ENCODE measurements at places on chromosomes 1 and 21. TPM values are rescaled to one million over a fixed set of nuclear protein-coding genes. Genes with fewer than 3 reads are reported as not detected.

Gene LIN28A
- 1,150 TPM for total RNA-seq

DNA sequence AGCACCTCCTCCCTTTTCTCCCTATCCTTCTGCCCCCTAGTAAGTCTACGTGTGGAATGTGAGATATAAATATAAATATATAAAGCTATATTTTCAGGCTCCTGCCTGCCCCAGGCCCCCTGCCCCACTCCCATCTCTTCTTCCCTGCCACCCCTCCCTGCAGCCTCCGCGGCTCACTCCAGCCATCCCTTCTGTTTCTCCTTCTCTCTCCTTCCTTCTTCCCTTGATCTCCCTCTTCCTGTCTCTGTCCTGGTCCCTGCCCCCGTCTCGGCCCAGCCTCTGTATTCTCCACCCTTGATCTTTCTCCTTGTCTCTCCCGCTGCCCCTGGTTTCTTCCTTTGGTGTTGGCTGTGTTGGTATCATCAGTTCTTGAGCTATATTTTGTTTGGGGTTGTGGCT is 23.2 kb downstream of the DMBX1 start:
- DNase-seq: no peak

GRCh38 chr1:17251701-17252376 is 2.9 kb downstream of the PADI3 start:
- DNase-seq: no peak

Gene AGRN
- 186 TPM for total RNA-seq

DNA sequence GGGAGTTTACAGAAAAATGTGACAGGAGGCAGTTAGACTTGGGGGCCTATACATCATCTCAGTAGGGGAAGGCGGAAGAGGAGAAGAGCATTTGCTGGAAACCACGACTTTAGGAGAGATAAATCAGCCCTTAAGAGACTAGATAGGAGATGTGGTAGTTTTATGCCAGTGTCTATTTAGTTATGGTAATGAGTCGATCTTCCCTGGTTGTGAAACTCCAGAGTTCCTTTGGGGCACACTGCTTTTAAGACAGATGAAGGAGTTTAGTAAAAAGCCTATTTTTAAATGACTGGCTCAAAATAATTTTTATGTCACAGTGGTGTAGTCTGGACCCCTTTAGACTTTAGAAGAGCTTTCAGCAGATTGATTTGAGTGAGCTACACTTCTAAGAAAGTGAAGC is 7.8 kb downstream of the PGM1 start:
- no peak for DNase-seq
